ENCODE measurements at places on chromosomes 5 and 9.

DNA sequence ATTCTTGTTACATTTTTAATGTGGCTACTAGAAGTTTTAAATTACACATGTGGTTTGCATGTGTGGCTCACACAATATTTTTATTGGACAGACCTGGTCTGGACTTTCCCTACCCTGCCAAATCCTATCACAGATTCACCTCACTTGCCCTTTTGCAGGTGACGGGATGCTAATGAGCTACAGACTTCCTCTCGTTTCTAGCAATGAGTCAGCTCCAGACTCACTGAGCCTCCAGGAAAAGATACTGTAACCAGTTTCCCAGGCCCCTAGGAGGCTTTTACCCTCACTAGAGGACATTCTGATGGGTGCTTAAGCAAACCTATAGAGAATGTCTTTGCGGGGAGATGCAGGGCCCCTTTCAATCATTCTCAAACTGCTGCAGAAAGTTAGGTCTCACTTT, 135.4 kb downstream of the WDR41 start:
- DNase-seq: no peak

DNA sequence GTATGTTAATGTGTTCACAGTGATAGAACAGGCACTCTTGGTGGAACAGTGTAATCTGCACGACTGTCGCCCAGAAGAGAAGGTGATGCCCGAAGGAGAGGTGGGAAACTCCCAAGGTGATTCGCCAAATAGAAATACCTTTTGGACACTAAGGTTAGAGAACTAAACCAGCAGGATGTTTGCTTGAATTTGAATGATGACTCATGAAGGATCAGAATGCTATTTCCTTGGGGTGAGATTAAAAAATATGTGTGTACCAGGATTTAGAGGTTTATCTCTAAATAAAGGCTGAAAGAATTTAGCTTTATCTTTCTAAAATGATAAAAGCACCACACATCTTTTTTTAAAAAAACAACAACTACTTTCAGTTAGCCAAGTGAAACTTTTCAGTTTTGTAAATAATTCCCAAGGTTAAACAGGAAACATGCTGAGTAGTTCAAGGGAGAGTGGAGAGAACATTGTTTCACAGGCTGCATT, 297.4 kb upstream of the TAS2R1 start:
- DNase-seq: no peak

DNA sequence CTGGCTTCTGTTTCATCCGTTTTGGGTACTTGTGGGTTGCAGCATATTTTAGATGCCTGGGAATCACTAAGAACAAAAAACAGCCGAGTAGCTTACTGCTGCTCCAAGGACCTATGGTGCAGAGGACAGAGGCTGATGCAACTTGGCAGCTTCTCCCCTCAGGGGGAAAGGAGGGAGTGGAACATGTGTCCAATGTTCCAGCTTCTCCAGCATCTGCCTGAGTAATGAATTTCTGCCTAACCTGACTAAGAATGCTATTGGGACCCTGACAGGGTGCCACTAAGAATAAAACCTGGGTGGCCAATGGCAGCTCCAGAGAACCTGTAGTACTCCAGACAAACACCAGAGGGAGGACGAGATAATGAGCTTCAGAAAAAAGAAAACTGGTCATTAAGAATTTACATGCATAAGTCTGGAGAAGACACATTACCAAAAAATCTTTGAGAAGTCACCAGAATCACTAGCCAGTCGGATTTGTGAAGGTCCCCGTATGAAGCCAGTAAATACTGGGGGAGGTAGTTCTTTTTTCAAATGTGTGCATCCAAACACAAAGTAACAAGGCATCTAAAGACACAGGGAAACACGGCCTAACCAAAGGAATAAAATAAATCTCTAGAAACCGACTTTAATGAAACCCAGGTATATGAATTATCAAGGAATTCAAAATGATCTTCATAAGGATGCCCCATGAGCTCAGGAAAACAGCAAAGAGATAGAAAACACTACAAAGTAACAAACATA, 293.5 kb downstream of the HINT1 start:
- no peak for DNase-seq

GRCh38 chr9:89720696-89721175, 115.9 kb downstream of the GADD45G start:
- no peak for DNase-seq

DNA sequence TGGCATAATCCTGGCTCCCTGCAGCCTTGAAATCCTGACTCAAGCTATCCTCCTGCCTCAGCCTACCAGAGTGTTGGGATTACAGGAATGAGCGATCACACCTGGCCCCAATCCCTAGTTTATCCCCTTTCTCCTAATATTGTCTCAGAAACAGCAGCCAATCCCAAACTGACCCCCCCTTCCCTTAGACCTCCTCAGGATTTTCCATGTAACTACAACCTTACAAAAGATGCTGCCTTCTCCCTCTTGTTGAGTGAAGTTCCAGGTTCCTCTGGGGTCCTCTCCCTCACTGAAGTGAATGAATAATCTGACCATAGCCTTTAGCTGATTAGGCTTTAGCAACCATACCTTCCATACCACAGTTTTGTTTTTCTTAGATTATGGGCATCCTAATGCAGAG, 25.9 kb upstream of the MSANTD3 start:
- no peak for DNase-seq

- no peak for DNase-seq
Observed at GRCh38 chr5:120655828-120656435, 191.8 kb downstream of the PRR16 start.
